ENCODE measurements at places on chromosomes 5 and 9. TPM values are rescaled to one million over a fixed set of nuclear protein-coding genes. Genes with fewer than 3 reads are reported as not detected.

The PALM2AKAP2 gene
- 2.8 TPM for total RNA-seq

The GCNT4 gene
- total RNA-seq, result 2.1 TPM

The ADAMTS2 gene
- not detected for total RNA-seq

The TRIM36 gene
- not detected for total RNA-seq

The ARID3C gene
- total RNA-seq, result 0.29 TPM

The QSOX2 gene
- total RNA-seq, result 18.0 TPM
